ENCODE measurements at places on chromosomes 1 and 21.
A peak's percentile ranks its signal among the peaks of the same experiment; 100 is the strongest.

DNA sequence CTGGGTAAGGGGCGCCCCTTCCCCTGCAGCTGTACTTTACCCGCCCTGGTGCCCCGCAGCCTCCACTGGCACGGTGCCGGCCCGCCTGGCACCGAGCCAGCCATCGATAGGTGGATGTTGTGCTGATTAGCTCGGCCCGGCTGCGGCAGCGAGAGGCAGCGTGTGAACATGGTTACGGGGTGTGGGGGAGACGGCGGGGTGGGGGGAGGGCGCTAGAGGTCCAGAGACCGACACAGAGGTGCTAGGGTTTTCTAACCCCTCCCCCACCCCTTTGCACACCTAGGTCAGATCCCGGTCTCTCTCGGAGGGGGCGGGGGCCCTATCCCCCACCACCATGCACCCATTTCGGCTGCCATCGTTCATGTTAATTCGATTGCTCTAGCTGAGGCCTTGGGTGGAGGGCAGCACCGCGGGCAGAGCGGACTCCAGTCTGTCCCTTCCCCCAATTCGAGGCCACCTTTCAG lies 6.7 kb downstream of the EFNA4 start:
- DNase-seq: no peak

- DNase-seq: no peak
Measured at GRCh38 chr1:200753650-200754198, 15.0 kb downstream of the CAMSAP2 start.

GRCh38 chr1:224684979-224685425 lies 68.9 kb downstream of the CNIH3 start:
- DNase-seq: peak; percentile 25

DNA sequence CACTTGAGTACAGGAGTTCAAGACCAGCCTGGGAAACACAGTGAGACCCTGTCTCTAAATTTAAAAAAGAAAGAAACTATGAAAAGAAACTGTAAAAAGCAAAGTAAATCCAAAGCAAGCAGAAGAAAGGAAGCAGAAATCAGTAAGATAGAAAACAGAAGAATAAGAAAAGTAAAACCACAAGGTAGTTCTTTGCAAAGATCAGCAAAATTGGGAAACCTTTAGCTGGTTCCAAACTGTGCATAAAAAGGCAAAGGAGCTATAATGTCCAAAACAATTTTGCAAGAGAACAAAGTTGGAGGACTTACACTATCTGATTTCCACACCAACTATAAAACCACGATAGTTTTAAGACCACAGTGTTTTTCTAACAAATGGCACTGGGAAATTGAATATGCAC lies 218.8 kb downstream of the RPS6KC1 start:
- DNase-seq: peak; percentile 59

DNA sequence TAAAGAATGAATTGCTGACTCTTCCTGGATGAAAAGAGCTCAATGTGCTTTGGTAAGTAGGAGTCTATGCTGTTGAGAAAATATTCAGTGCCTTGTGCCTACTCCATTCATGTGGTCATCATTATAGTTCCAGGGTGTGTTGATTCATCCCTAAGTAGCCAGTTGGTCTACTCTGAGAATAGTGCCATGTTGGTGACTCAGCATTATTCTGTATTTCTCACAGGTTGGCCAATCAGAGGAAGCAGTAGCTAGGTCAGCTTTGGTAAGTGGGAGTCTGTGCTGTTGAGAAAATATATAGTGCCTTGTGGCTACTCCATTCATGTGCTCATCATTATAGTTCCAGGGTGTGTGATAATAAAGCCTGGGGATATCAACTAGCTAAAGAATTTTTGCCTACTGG lies 397.3 kb downstream of the AGBL4 start:
- no peak for DNase-seq

Data from hematopoietic multipotent progenitor cell treated with erythropoietin and hydrocortisone succinate and interleukin-3 and kit ligand, for 4 days (in vitro differentiated cells).